ENCODE measurements at places on chromosomes 11 and 22. TPM values are rescaled to one million over a fixed set of nuclear protein-coding genes. Genes with fewer than 3 reads are reported as not detected.
A peak's percentile ranks its signal among the peaks of the same experiment; 100 is the strongest.

DNA sequence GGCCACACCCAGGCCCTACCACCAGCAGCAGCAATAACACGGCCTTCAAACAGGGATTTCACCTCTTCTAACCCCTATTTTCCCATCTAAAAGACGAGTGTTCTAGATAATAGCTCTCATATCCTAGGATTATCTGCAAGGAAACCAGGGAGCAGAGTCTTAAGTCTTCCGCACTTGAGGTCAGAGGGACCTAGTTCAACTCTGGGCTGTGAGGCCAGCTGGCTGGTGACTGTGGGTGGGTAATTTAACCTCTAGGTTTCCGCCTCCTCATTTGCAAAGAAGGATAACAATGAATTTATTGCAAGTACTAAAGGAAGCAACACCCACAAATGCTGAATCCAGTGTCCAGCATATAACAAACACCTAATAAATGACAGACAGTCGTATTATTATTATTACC lies 70.1 kb downstream of the LARGE1 start:
- H3K27me3 ChIP-seq = no peaks in the 10 kb centered on the region
- H3K27ac ChIP-seq = no peak overlapping the region
- no peak for DNase-seq
- H3K4me1 ChIP-seq = peaks cover 8% of the 10 kb centered on the region

GRCh38 chr22:30158744-30159500 lies 78.7 kb downstream of the HORMAD2 start:
- H3K27ac ChIP-seq = no peak overlapping the region
- no peaks in the 10 kb centered on the region for H3K27me3 ChIP-seq
- H3K4me3 ChIP-seq = no peak overlapping the region
- DNase-seq = no peak
- no peaks in the 10 kb centered on the region for H3K36me3 ChIP-seq

ANKRD49 gene
- 57.6 TPM for total RNA-seq

RABL2B gene
- 76.1 TPM for total RNA-seq

SMIM35 gene
- total RNA-seq = 0.55 TPM

GRCh38 chr22:38429499-38430068 lies 25.4 kb downstream of the KCNJ4 start:
- no peaks in the 10 kb centered on the region for H3K36me3 ChIP-seq
- no peak overlapping the region for H3K27ac ChIP-seq
- H3K27me3 ChIP-seq = no peaks in the 10 kb centered on the region
- H3K4me3 ChIP-seq = no peak overlapping the region

GRCh38 chr11:73308003-73308960 lies at the start of gene ARHGEF17:
Gene ARHGEF17, plus strand, starts transcription at chr11:73308276. Its CDS starts 363 bp downstream, at chr11:73308639.
- H3K4me3 ChIP-seq = peak within 1 kb of the TSS; percentile 23
- H3K4me1 ChIP-seq = peaks cover 8% of the 10 kb centered on the region
- no peak within 1 kb of the TSS for H3K27ac ChIP-seq
- no peaks in the 10 kb centered on the region for H3K27me3 ChIP-seq
- DNase-seq = peak; percentile 15

GRCh38 chr11:41720761-41721160 lies 261.3 kb upstream of the LRRC4C start:
- H3K27me3 ChIP-seq = no peaks in the 10 kb centered on the region
- H3K36me3 ChIP-seq = no peaks in the 10 kb centered on the region
- H3K4me1 ChIP-seq = no peaks in the 10 kb centered on the region
- no peak overlapping the region for H3K27ac ChIP-seq
